Placental epithelial cell (primary cell): ENCODE measurements at places on chromosomes 13 and 19. TPM values are rescaled to one million over a fixed set of nuclear protein-coding genes. Genes with fewer than 3 reads are reported as not detected.

The PGLYRP1 gene
- not detected in 2 replicates for total RNA-seq

The ZNF568 gene
- total RNA-seq, result 9.4 and 14.1 TPM in 2 replicates

The RPS28 gene
- 111 and 291 TPM in 2 replicates for total RNA-seq

The ZNF560 gene
- 0.33 and 0.39 TPM in 2 replicates for total RNA-seq

The CEACAM21 gene
- total RNA-seq, result not detected in 2 replicates

The SLC8A2 gene
- total RNA-seq, result under 0.01 and 0.33 TPM in 2 replicates

The MBD3L2 gene
- total RNA-seq, result not detected in 2 replicates

The ATXN8OS gene
- not detected in 2 replicates for total RNA-seq

The MZT1 gene
- 5.1 and 8.7 TPM in 2 replicates for total RNA-seq

The SPTBN4 gene
- under 0.01 and 1.5 TPM in 2 replicates for total RNA-seq

The ZSCAN22 gene
- total RNA-seq, result 5.5 and 6.6 TPM in 2 replicates

The TYROBP gene
- total RNA-seq, result not detected in 2 replicates

The DNAAF3 gene
- total RNA-seq, result 0.76 TPM in 1 of 2 replicates, not detected in the other

The PCDH9 gene
- 25.8 and 49.9 TPM in 2 replicates for total RNA-seq

The NALCN gene
- 4.3 and 18.4 TPM in 2 replicates for total RNA-seq

The CYP4F8 gene
- total RNA-seq, result not detected in 2 replicates

The GFY gene
- not detected in 2 replicates for total RNA-seq

The TMEM59L gene
- not detected in 2 replicates for total RNA-seq

The LENG9 gene
- total RNA-seq, result 19.0 and 34.9 TPM in 2 replicates

The PRR12 gene
- total RNA-seq, result 4.4 and 5.9 TPM in 2 replicates

The FOXO1 gene
- 0.79 and 1.3 TPM in 2 replicates for total RNA-seq

The TLE5 gene
- total RNA-seq, result 126 and 178 TPM in 2 replicates

The PODNL1 gene
- total RNA-seq, result 0.39 and 0.43 TPM in 2 replicates

The RFXANK gene
- total RNA-seq, result 53.6 and 64.8 TPM in 2 replicates

The CYP2F1 gene
- total RNA-seq, result not detected in 2 replicates

The KASH5 gene
- not detected in 2 replicates for total RNA-seq

The ZNF548 gene
- total RNA-seq, result 22.7 and 29.4 TPM in 2 replicates

The SCN1B gene
- total RNA-seq, result 0.22 and 0.79 TPM in 2 replicates

The PABPC3 gene
- total RNA-seq, result under 0.01 and 0.22 TPM in 2 replicates

The MEF2B gene
- 0.39 TPM in 1 of 2 replicates, not detected in the other for total RNA-seq

The ZNF266 gene
- 8.4 and 16.1 TPM in 2 replicates for total RNA-seq

The SYNGR4 gene
- not detected in 2 replicates for total RNA-seq

The ZNF132 gene
- 12.6 and 14.6 TPM in 2 replicates for total RNA-seq

The CDX2 gene
- not detected in 2 replicates for total RNA-seq

The CYP4F3 gene
- total RNA-seq, result under 0.01 TPM in 1 of 2 replicates, not detected in the other

The IGLON5 gene
- not detected in 2 replicates for total RNA-seq

The CEACAM20 gene
- not detected in 2 replicates for total RNA-seq

The CEACAM16 gene
- total RNA-seq, result not detected in 2 replicates

The ALOX5AP gene
- total RNA-seq, result 0.76 and 2.0 TPM in 2 replicates

The CALR3 gene
- total RNA-seq, result 0.79 TPM in 1 of 2 replicates, not detected in the other

The ZNF729 gene
- total RNA-seq, result under 0.01 TPM in 1 of 2 replicates, not detected in the other

The DCUN1D2 gene
- 13.9 and 15.7 TPM in 2 replicates for total RNA-seq

The DACH1 gene
- not detected in 2 replicates for total RNA-seq

The SBSN gene
- total RNA-seq, result not detected in 2 replicates

The GJB2 gene
- not detected in 2 replicates for total RNA-seq

The C5AR1 gene
- total RNA-seq, result 0.11 and 0.39 TPM in 2 replicates

The TLE6 gene
- total RNA-seq, result not detected in 2 replicates

The CCDC194 gene
- total RNA-seq, result not detected in 2 replicates

The ZNF460 gene
- total RNA-seq, result 95.8 and 102 TPM in 2 replicates
